ENCODE measurements at places on chromosomes 6 and 20.

DNA sequence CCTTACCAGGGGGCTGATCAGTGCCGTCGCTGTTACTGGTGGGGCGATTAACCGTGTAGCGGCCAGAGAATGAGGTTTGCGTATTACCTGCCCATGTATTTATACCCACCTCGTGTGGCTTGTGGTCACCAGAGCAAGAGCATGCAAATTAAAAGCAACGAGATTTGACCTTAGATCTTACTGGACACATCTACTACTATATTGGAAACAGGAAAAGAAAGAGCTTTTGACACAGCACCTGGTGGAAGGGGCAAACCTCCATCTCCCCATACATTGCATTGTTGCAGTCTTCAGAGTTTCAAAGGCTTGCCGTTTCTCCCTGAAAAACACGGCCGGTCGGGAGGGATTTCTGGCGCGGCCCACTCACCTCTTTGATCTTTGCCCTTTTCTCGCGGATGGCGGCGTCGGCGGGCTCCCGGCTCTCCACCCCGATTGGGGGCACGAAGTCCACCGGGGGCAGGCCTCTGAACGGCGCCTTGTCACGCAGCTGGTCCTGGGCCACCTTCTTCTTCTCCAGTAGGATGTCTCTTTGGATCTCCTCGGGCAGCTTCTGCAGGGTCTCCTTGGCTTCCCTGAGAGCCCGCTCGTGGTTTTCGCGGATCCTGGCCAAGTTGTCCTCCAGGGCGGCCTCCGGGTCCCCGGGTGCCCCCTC lies 1.3 kb downstream of the MAN1A1 start:
- no peak for DNase-seq

DNA sequence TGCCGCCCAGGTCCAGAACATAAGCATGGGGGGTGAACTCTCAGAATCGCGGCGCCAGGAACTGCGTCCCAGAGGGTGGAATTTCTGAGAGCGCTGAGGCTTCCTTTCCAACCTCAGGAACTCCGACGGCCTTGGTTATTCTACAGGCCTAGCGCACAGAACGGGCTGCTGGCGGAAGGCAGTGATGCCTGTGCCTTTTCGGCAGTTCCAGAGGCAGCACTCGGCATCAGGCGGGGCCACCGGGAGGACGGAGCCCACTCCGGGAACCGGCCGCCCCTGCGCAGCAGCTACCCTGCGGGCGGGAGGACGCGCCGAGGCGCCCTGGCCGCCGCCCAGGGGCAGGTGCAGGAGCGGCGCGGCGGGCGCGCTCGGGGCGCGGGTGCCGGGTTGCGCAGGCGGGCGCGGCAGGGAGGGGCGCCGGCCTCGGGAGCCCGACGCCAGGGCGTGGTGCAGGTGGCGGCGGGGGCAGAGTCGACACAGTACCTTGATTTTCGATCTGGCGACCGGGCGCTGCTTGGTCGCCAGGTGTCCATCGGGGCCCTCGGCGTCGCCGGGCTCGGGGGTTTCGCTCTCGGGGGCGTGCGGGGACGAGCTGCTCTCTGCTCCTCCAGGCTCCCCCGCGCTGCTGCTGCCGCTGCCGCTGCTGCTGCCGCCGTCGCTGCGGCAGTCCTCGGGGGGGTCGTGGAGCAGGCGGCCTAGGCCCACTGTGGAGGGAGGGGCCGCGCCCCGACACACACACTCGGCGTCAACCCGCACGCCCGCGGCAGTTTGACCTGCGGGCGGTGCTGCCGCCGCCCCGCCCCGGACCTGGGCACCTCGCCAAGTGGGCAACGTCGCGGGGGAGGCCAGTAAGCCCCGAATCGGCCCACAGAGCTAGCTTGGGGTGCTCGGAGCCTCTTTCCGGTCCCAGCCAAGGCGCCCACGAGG lies 1.3 kb downstream of the OVOL2 start:
- DNase-seq: peak; percentile 20

- no peak for DNase-seq
Observed at GRCh38 chr6:142246960-142247359, 54.8 kb upstream of the ADGRG6 start.

DNA sequence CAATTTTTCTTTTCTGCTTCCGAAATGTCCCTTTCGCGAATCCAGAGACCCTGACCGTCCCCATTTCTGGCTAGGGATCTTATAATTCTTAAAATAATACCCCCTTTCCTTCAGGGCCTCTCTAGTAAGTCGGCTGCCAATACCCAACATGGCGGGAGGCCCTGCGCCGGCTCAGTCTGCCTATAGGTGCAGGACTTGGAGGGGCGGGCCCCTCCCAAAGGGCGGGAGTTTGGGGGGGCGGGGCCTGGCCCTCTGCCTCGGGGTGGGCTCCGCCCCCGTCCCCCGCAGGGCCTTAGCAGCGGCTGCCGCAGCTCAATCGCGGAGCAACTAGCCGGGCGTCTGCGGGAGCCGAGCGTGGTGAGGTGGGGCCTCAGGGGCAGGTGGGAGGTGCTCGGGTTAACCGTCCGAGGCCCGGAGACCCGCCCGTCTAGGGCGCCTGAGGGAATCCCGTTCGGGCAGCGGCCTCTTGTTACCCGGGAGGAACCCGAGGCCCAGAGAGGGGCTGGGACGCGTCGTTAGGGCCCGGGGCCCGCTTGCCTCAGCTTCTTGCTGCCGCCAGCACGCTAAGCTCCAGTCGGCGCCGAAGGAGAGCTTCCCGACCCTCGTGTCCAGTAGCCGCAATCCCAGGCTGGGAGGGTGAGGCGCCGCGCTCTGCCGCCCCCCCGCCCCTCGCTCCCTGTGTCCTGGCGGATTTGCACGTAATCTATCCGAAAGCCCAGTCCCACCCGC lies at the start of gene CEP250:
Gene CEP250, plus strand, starts transcription at position 718 of the 729 bp plus-strand sequence. CDS start 6,770 bp downstream, outside the sequence.
- peak; percentile 93 for DNase-seq

GRCh38 chr6:88866856-88867255 lies 96.6 kb downstream of the RNGTT start:
- DNase-seq: no peak

- no peak for DNase-seq
Observed at GRCh38 chr6:11141295-11141694, 29.8 kb upstream of the ERVFRD-1 start.

- no peak for DNase-seq
Observed at GRCh38 chr20:49786668-49787370, 25.8 kb upstream of the SLC9A8 start.

DNA sequence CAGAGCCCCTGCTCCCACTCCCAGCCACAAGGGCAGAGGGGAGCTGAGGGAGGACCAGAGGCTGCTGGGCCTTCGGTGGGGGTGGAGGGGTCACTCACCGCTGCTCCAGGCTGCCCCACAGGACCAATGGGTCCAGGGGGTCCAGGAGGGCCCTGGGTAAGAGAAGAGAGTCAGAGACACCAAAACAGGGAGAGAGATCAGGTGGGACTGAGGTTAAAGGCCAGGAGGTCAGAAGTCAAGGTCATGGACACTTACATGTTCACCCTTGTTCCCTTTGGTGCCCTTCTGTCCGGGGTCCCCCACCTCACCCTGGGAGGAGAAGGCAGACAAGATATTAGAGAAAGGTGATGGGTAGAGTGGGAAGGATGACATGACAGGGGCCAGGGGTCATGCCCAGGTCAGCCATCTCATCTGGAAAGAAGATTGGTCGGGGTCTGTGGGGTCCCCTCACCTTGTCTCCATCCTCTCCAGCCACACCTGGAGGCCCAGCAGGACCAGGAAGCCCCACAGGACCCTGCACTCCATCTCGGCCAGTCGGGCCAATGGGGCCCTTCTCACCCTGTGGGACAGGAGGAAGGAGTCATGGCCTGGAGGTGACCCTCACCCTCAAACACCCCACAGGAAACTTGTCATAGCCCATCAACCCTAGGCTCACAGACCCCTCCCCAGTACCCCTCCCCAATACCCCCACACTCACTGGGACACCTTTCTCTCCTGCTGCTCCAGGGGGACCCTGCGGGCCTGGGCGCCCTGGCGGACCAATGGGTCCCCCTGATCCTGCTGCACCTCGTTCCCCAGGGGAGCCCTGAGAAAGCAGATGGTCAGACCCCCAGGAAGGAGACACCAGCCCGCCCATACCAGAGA lies 21.0 kb downstream of the COL11A2 start:
- DNase-seq: no peak

DNA sequence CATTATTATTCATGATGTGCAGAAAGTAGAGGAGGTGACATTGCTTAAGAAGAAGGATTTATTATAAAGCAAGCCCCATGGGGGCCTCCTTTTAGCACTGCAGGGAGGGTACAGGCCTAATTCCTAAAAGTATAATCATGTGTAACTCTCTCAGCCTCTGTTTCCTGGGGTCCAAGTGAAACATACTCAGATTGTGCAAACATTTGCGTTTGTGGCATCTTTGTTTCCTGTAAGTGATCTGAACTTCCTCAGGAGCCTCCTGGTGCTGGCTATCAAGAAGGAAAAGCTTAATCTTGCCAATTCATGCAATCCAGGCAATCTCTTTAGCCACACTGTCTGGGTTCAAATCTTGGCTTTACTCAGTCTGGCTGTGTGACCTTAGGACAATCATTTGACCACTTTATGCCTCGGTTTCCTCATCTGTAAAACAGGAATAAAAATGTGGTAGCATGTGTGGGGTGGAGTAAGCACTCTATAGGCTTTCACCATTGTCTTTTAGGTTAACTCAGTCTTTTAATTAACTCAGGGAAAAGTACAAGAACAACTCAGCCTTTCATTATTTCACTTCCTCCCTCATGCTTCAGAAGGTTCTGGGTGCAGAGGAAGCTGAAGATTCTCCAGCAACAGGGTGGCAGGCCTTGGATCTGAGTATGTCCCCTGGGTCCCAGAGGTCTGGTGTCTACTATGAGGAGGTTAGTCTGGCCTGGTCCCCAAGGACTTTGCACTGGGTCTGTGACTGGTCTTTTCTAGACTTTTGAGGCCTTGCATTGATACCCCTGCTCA lies 831 bp upstream of the SIRPB2 start:
- DNase-seq: no peak

DNA sequence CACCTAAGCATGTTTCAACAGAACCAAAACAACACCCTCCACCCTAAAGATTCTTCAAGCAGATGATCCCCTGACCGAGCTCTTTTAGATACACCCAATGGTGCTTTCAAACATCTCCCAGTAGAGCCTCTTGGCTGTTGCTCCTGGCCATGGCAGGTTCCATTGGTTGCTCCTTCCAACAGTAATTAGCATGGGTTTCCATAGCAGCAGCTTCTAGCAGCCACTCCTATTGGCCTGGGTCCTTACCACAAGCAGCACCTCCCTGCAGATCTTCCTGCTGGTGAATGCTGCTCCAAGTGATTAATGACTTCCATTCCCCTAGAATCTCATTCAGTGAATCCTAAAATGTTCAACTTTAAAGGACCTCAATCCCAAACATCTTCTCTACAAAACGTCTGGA lies 13.9 kb downstream of the CCN2 start:
- DNase-seq: no peak

DNA sequence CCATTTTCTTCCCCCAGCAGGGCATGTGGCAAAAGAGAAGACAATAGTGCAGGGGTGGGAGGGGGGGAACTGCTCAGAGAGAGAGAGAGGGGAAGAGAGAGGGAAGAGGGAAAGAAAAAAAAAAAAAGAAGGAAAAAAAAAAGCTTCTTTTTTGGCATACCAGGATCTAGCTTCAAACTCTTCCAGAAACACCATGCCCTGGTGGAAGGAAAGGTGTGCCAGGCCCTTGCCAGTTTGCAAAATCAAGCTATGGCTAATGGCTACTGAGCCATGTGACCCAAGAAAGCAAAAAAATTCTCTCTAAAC lies 326 bp downstream of the ZMYND8 start:
- no peak for DNase-seq

- no peak for DNase-seq
Observed at GRCh38 chr20:34887023-34887422, 10.6 kb downstream of the ACSS2 start.

Data from NCI-H1092 (cell line).